ENCODE measurements at places on chromosomes 2 and 18.

- no peak for DNase-seq
These were observed 109.0 kb upstream of the RGPD4 start for GRCh38 chr2:107717661-107718060.

DNA sequence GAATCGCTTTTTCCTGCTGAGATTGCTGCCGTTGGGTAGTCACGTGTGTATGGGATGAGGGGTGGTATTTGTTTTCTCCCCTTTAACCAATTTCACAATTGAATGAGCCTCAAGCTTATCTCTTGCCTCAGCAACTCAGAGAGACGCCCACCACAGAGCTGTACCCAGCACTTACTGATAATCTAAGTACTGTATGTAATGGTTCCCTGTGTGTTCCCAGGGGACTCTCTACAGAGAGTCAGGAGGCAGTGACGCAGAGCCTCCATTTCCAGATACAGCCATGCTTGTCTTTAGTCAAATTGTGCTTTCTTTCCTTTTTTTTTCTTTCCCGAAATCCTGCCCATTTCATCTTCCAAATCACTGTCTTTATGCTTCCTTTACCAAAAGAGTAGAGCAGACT, 1102.1 kb upstream of the KLHL29 start:
- no peak for DNase-seq

- DNase-seq: no peak
These were observed 14.0 kb downstream of the PXDN start for GRCh38 chr2:1730015-1730927.

- DNase-seq: no peak
These were observed 173.5 kb downstream of the ALK start for GRCh38 chr2:29747786-29748470.

DNA sequence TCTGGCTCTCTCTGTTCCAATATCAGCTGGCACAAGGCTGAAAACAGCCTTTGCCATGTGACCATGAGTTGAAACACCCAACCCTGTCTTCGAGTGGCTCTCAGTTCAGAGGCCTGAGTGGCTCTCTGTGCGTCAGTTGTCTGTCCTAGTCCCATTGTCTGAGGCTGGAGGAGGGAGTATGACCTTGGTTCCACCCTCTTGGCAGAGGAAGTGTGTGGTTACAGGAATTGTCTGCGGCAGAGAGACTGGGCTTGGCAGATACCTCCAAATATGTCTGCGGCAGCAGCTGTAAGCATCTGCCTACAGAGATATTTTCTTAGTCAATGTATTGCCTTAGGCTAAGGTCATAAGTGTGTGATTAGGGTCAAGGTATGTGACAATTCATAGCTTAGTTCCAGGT, 32.6 kb downstream of the CNGA3 start:
- DNase-seq: no peak

- no peak for DNase-seq
These were observed 27.9 kb downstream of the MGAT4A start for GRCh38 chr2:98702858-98703620.

GRCh38 chr2:74507926-74508520, 528 bp upstream of the PCGF1 start:
- no peak for DNase-seq

DNA sequence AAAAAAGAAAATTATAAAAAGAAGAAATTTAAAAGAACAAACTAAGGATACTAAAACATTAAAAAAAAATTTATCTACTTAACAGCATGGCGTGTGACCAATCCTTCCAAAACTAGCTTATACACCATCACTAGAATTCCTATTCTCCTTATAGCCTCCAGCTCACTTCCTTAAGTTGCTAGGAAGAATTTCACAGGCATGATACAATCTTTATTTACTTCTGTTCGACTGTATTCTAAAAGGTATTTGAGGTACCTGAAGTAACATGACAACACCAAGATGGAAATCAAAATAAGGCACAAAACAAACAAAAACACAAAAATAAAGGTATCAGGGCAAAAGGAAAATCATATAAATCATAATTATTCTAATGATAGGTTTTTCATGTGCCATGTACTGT, 360.7 kb downstream of the FIGN start:
- DNase-seq: no peak

- DNase-seq: no peak
These were observed 78.0 kb downstream of the UPP2 start for GRCh38 chr2:158179660-158180059.

DNA sequence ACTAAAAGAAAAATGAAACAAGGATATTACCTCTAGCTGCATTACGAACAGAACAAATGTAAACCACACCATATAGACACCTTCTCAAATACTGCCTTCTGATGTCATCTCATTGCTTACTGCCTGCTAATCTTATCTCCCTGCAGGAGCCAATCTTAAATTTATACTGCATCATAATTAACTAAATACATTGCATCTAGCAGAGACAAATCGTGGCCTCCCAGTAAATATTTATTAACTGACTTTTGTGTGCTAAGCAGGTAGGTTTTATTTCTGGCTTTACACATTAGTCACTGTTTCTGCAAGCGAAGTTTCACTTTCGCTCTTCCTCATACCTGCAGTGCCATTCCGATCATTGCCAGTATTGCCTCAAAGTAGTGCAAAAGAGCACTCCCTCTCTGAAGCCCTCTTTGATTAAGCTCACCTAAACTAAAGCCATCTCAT, 67.5 kb downstream of the SPATS2L start:
- no peak for DNase-seq

- no peak for DNase-seq
These were observed 73.3 kb downstream of the RPIA start for GRCh38 chr2:88764850-88765153.

- DNase-seq: no peak
These were observed 185.0 kb upstream of the RASGRP3 start for GRCh38 chr2:33291278-33292013.

DNA sequence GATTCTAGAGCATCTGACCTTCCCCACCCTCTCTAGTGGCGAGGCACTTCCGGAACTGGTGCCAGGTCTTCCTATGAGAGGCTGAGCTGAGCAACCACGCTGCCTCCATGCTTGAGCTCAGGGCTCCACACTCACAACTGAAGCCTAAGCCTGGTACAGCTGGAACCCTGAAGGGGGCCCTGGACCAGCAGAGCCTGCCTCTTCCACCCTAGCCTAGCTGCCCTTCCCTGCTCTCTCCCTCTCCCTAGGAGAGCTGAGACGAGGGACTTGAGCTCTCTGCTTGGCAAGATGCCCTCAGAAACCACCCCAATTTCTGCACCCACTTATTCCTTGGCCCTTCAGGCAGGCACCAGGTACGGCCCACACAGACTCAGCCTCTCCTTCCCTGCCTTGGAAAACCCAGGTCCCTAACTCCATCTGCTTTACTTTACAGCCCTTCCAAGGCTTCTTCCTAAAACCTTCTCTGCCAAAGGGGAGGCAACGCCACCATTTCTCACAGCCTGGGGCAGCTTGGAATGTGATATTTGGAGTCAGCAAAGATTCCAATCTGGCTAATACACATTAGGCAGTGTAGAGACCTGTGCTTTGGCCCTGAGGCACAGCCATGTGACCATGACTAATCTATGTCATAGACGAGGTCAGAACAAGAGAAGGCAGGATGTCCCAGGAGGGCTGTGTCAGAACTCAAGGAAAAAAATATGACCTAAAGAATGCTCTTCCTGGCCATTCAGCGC, 18.8 kb downstream of the COX7A2L start:
- no peak for DNase-seq

GRCh38 chr18:3857544-3857943, 407.6 kb downstream of the TGIF1 start:
- no peak for DNase-seq

GRCh38 chr2:241000831-241001321, 2.5 kb downstream of the SNED1 start:
- DNase-seq: peak; percentile 9

- no peak for DNase-seq
These were observed 4.2 kb downstream of the ZAP70 start for GRCh38 chr2:97717613-97717995.

GRCh38 chr2:6626401-6627012, 239.2 kb downstream of the CMPK2 start:
- no peak for DNase-seq

- no peak for DNase-seq
These were observed 70.5 kb downstream of the PIK3C3 start for GRCh38 chr18:42025491-42025890.

- no peak for DNase-seq
These were observed 39.0 kb upstream of the ZFP36L2 start for GRCh38 chr2:43265421-43265820.

Data from activated B cell treated with CpG ODN at 0.5 μM for 24 hours (primary cell).